Omental fat pad (tissue), 4 donors: ENCODE measurements at places on chromosomes 3 and 15. TPM values are rescaled to one million over a fixed set of nuclear protein-coding genes. Genes with fewer than 3 reads are reported as not detected.

DNA sequence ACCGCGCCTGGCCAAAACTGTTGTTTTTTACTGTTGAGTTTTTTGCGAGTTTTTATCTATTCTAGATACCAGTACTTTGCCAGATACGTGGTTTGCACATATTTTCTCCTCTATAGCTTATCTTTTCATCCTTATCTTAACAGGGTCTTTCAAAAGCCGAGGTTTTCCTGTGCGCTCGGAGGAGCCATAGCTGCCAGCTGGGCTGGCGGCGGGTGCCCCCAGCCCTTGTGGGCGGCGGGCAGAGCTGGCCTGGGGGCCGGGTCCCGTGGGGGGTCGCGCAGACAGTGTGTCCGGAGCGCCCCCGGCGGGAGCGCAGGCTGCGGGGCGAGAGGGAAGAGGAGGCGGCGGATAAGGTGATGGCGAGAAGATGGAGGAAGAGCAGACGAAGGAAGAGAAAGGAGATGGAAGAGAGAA, 11.1 kb upstream of the EIF4A2 start:
- no peak for DNase-seq

DNA sequence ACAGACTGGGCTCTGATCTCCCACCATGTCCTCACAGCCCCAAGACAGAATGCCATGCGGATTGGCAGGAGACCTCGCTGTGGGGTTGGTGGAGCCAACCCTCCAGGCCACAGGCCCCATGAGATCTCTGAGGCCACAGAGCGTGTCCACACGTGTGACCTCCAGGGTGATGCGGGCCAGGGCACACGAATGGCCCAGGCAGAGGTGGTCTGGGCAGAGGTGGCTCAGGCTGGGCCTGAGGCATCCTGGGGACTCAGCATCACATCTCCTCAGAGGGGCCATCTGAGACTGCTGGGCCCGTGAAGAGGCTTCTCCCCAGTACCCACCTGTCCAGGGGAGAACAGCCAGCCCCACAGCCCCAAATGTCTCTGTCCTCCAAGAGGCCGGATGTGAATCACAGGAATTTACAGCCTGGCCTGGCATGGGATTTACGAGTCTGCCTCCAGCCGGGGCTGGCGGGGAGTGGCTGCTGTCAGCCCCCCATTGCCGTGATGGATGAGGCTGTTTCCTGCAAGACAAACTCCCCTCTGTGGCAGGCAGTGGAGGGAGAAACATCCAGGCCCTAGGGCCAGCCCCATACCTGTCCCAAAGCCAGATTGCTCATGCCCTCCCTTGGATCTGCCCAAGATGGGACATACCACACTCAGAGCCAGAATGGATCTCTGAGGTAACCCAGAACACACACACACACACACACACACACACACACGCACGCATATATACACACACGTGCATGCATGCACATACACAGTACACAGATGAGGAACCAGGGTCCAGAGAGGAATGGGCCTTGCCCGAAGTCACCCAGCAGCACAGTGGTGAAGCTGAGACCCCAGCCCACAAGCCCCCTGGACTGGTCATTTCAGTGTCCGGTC, 208.3 kb downstream of the TBC1D2B start:
- no peak for DNase-seq

The CFAP44 gene
- 8.4 TPM for total RNA-seq

GRCh38 chr3:172283841-172284357, 164.4 kb downstream of the GHSR start:
- no peak for DNase-seq

DNA sequence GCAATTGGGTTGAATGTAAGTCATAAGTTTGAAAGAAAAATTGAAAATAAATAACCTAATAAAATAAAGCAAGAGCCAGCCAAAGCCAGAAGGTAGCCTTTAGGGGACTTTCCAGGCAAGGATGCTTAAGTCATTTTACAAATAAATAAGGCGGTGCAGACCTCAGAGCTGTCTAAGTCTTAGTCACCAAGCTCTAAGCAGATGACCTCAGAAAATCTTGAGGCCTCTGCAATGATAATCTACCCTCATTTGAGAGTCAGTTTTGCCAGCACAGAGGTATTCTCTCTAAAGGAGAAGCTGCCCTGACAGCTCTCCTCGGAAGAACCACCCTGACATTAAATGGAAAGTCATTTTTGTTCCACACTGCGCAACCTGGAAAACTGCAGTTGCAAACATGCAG, 113.9 kb downstream of the OXNAD1 start:
- DNase-seq = no peak

- no peak for DNase-seq
These were observed 30.7 kb upstream of the GRIP2 start for GRCh38 chr3:14570864-14571263.

DNA sequence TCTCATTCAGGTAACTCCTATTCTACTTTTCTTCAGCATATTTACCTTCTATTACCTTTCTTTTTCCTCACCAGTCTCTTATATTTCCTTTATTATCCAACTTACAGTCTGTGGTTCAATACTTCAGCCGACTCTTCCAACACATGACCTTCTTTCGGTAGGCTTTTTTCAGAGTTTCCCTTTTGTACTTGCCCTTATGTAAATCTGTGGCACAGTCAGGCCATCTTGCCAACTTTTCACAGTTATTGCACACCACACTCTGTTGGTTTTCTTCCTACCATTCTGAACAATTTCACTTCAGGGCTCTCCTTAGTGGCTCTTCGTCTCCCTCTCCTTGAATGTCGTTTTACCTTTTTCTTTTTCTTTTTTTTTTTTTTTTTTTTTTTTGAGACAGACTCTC, 427.8 kb downstream of the LPP start:
- DNase-seq = no peak

- DNase-seq = no peak
These were observed 450.7 kb downstream of the SHQ1 start for GRCh38 chr3:72397586-72397985.

GRCh38 chr3:13927295-13927694, 47.4 kb upstream of the WNT7A start:
- no peak for DNase-seq

DNA sequence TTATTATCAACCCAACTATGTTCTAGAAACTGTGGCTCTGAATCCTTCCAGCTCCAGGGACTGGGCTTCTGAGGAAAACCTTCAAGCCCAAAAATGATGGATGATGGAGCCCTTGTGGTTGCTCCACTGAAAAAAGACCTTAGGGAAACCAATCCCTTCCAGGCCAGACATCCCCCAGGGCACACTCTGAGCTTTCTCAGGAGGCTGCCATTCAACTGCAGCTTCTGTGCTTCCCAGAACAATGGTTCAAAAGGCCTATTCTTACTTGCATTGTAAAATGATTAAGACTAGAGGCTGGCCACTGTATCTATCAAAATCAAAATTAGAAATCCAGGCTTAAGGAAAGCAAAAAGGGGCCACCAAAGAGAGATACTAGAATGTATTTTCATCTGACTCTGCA, 27.3 kb downstream of the EID1 start:
- no peak for DNase-seq

DNA sequence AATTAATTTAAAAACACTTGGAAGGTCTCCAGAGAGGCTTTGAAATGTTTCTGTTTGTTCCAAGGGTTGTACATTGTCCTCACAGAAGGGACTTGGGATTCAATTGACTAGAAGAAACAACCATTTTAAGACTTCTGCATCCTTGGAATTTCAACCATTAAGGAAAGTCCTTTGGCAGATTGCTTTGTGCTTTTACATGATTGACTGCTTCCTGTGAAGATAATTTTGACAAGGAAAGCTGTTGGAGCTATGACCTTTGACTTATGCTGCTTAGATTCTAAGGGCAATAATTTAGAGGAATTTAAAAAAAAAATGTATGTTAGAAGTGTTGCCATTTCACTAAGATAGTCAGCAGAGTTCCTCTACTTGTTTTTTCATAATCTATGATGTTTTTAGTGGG, 483.9 kb upstream of the TBL1XR1 start:
- DNase-seq = no peak

- DNase-seq = no peak
These were observed 237.6 kb upstream of the NDN start for GRCh38 chr15:23924686-23925085.

GRCh38 chr3:194080436-194080835, 55.5 kb upstream of the HES1 start:
- DNase-seq = no peak

DNA sequence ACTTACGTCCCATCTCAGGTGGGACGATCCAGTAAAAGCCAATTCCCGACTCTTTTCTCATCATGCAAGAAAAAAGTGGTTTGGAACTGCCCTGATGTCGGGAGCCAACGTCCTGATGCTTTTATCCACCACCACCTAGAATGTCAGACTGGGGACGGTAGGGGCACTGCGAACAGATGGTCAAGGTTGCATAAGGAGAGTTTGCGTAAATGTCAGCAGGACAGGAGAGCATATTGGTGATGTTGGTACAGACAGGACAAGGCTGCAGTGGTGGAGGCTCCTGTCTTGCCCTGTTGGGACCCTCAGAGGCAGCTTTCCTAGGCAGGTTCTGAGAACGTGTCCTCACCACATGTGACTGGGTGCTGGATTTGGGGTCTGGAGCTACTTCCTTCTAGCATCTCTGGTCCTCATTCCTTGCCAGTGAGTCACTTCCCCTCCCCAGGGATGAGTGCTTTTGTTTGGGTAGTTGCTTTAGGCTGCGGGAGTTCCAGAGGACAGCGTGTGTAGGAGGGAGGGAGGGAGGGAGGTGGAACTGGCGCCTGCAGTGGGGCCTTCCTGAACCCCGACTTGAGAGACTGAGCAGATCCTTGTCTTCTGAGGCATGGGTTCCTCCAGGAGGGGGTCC, 21.0 kb downstream of the THSD4 start:
- DNase-seq = no peak

DNA sequence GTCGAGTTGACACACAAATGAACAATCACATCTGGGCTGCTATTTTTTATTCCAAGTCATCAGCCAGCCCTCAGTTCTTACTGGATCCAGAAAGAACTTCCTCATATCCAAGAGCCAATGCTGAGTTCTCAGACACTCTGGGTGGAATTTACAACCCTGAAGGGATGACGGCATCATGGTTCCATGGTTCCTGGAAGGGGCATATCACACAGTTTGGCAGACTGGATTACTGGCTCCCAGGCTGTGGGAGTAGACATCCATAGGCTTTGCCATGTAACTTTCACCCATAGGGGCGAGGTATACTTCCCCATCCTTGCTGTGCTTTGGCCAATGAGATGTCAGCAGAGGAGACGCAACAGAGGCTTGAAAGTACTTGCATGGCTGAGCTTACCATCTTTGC, 26.9 kb upstream of the KBTBD12 start:
- DNase-seq = no peak

GRCh38 chr3:171695426-171695825, 114.9 kb downstream of the PLD1 start:
- no peak for DNase-seq

- no peak for DNase-seq
These were observed 35.9 kb downstream of the VGLL4 start for GRCh38 chr3:11607816-11608215.

DNA sequence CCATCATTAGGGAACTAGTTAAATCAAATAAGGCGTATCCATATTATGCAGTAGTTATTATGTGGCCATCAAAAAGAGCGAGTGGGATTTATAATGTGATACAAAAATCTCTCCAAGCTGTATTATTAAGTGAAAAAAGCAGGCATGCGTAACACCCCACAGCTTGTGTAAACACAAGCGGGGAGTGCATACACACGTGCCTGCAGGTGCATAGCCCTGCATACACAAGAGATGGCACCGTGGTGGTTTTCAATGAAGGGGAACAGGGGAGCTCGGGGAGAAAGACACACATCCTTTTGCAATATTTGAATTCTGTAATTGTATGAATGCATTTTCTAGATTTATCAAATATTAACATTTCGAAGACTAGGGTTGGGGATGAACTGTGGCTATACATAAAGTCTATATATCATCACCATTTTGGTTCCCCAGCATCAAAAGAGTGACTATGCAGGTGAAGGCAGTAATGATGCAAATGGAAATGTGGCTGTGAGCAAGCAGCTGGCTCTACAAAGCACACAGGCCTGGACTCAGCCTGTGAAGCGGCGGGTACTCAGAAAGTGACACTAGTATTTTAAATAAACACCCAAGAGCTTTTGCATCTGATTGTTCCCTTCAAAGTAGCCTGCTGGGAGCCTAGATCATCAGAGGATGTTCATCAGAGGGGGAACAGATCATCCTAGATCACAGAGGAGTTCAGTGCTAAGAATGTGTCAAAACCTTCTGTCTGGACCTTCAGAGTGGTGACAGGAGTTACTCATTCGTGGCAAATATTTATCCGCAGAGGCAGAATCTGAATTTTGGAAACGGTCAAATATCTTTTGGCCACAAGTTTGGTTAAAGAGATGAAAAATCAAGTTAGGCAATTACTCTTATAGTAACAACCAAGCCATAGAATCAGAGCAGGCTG, 9.4 kb upstream of the KIF7 start:
- DNase-seq = no peak

- DNase-seq = no peak
These were observed 48.7 kb downstream of the BSN start for GRCh38 chr3:49602877-49603411.

GRCh38 chr15:75718328-75718727, 5.7 kb upstream of the CSPG4 start:
- DNase-seq = no peak

- DNase-seq = no peak
These were observed 8.9 kb upstream of the AADACL2 start for GRCh38 chr3:151724576-151725562.

- no peak for DNase-seq
These were observed 129.4 kb downstream of the CACNA2D3 start for GRCh38 chr3:54251705-54252104.

The COL6A5 gene
- not detected for total RNA-seq

GRCh38 chr15:38212729-38213351, 39.8 kb upstream of the SPRED1 start:
- DNase-seq = no peak

GRCh38 chr3:154842536-154842935, 237.6 kb upstream of the MME start:
- DNase-seq = no peak

The SV2B gene
- 1.3 TPM for total RNA-seq

DNA sequence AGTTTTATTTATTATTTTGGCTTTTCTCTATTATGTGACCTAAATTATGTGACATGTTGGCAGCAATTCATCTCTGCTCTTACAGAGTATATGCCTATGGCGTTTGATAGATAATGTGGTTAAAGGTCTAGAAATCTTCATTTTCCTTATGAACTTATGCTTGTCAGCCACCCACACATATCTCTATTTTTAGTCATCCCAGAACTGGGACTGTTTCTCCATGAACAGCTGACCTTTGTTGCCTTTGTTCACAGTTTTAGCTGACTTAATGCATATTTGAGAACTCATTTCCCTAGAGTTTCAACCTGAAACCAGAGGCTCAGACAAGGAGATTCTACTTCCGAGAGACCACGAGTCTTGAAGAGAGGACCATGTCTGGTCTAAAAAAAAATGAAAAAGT, 176.5 kb downstream of the RAP2B start:
- no peak for DNase-seq

DNA sequence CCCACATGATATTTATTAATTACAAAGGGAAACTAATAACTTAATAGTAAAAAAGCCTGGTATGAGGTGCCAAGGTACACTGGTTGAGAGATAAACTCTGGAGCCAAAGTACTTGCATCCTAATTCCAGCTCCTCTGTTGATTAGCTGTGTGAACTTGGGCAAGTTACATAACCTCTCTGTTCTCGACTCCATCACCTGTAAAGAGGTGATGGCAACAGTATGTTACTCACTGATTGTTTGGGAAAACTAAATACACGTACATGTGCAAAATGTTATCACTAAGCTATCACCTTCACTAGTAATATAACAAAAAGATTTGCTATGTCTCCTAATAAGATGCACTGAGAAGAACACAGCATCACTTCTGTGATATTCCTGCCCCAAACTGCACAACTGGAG, 206.4 kb downstream of the MEX3B start:
- no peak for DNase-seq

The SAMD7 gene
- total RNA-seq = not detected
